ENCODE measurements at places on chromosomes 16 and 17. TPM values are rescaled to one million over a fixed set of nuclear protein-coding genes. Genes with fewer than 3 reads are reported as not detected.

TMC6 gene
- 3.1 TPM for total RNA-seq

CD300E gene
- total RNA-seq = not detected

HSD17B1 gene
- 13.0 TPM for total RNA-seq

SNAI3 gene
- not detected for total RNA-seq

PLA2G10 gene
- total RNA-seq = not detected

RPS15A gene
- 1,431 TPM for total RNA-seq

NAT9 gene
- total RNA-seq = 58.1 TPM

BIRC5 gene
- 24.6 TPM for total RNA-seq

HOXB7 gene
- not detected for total RNA-seq

TMC8 gene
- not detected for total RNA-seq

ZNF750 gene
- not detected for total RNA-seq

SLC5A11 gene
- total RNA-seq = not detected

CBFA2T3 gene
- total RNA-seq = not detected

NLRC3 gene
- total RNA-seq = not detected

TNFRSF17 gene
- total RNA-seq = not detected

NACA2 gene
- not detected for total RNA-seq

CDRT15 gene
- total RNA-seq = not detected

C16orf96 gene
- not detected for total RNA-seq

All from MCF 10A (cell line).